ENCODE measurements at places on chromosomes 4 and X. TPM values are rescaled to one million over a fixed set of nuclear protein-coding genes. Genes with fewer than 3 reads are reported as not detected.
A peak's percentile ranks its signal among the peaks of the same experiment; 100 is the strongest.

GRCh38 chr4:78119698-78120097, 62.6 kb downstream of the FRAS1 start:
- no peak for DNase-seq

Gene HTRA3
- total RNA-seq, result 3.2 TPM

DNA sequence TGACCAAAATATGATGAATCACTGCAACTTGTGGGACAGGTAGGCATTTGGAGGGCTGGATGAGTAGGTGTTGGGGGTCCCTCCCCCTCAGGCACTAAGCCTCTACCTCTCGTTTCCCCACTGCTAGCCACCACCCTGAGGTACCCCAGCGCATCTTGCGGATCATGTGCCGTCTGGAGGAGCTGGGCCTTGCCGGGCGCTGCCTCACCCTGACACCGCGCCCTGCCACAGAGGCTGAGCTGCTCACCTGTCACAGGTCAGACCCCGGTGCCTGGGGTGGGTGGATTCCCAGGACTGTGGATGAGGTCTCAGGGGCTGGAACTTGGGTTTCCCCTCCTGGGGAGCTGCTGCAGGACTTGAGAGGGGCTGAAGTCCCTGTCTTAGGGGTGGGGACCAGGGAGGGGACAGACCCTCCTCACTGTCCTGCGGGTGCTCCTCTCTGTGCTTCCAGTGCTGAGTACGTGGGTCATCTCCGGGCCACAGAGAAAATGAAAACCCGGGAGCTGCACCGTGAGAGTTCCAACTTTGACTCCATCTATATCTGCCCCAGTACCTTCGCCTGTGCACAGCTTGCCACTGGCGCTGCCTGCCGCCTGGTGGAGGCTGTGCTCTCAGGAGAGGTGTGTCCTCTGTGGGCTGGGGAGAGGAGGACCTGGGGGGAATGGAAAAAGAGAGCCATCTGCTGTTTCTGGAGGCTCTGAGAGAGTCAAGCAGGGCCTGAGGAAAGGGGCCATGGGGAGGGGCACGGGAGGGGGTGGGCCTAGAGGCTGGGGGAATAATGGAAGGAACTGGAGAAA, 10.1 kb upstream of the ERAS start:
- no peak for DNase-seq

- no peak for DNase-seq
Measured at GRCh38 chr4:14575919-14576318, 426.4 kb upstream of the CPEB2 start.

GRCh38 chr4:183393446-183393845, 51.0 kb upstream of the CDKN2AIP start:
- no peak for DNase-seq

- DNase-seq, result peak; percentile 37
Measured at GRCh38 chr4:74397748-74398426, 32.9 kb downstream of the EREG start.

All from M059J (cell line).